Fibroblast of the aortic adventitia (primary cell): ENCODE measurements at places on chromosomes 7 and 10. TPM values are rescaled to one million over a fixed set of nuclear protein-coding genes. Genes with fewer than 3 reads are reported as not detected.

TRPV6 gene
- total RNA-seq, result 0.08 TPM in 1 of 2 replicates, not detected in the other

SH2B2 gene
- 2.0 and 4.9 TPM in 2 replicates for total RNA-seq

GNAT3 gene
- not detected in 2 replicates for total RNA-seq

ZNF398 gene
- 11.2 and 15.2 TPM in 2 replicates for total RNA-seq

GIMAP4 gene
- 0.18 and 1.3 TPM in 2 replicates for total RNA-seq

PEX1 gene
- total RNA-seq, result 7.5 and 22.3 TPM in 2 replicates

BEND7 gene
- 2.6 and 3.2 TPM in 2 replicates for total RNA-seq

ATOH7 gene
- not detected in 2 replicates for total RNA-seq

CHAT gene
- total RNA-seq, result not detected in 2 replicates

MORN4 gene
- total RNA-seq, result 6.5 and 10.1 TPM in 2 replicates

HOXA2 gene
- 0.16 and 3.6 TPM in 2 replicates for total RNA-seq

WNT8B gene
- total RNA-seq, result not detected in 2 replicates

LRRN3 gene
- total RNA-seq, result 2.7 and 5.0 TPM in 2 replicates

CLDN12 gene
- 10.5 and 47.1 TPM in 2 replicates for total RNA-seq

PLEKHS1 gene
- total RNA-seq, result not detected in 2 replicates

FAM25A gene
- total RNA-seq, result not detected in 2 replicates

MMD2 gene
- total RNA-seq, result not detected in 2 replicates

CAV1 gene
- 154 and 598 TPM in 2 replicates for total RNA-seq

DAGLB gene
- 21.4 and 38.3 TPM in 2 replicates for total RNA-seq

PITX3 gene
- not detected in 2 replicates for total RNA-seq

TNPO3 gene
- total RNA-seq, result 56.7 and 63.3 TPM in 2 replicates

OR2A12 gene
- total RNA-seq, result not detected in 2 replicates

PRSS2 gene
- not detected in 2 replicates for total RNA-seq

SPDYE9 gene
- total RNA-seq, result 0.08 TPM in 1 of 2 replicates, not detected in the other

NRAP gene
- total RNA-seq, result under 0.01 TPM in 1 of 2 replicates, not detected in the other

GFRA1 gene
- total RNA-seq, result 0.18 and 0.49 TPM in 2 replicates

EGR2 gene
- total RNA-seq, result 0.90 TPM in 1 of 2 replicates, not detected in the other

GRM3 gene
- total RNA-seq, result not detected in 2 replicates

TRAPPC14 gene
- total RNA-seq, result 3.5 and 10.0 TPM in 2 replicates

SPDYE2 gene
- total RNA-seq, result 0.16 TPM in 1 of 2 replicates, not detected in the other

FBH1 gene
- 59.0 and 61.4 TPM in 2 replicates for total RNA-seq

LRRC18 gene
- not detected in 2 replicates for total RNA-seq

SAP25 gene
- not detected in 2 replicates for total RNA-seq

ACTL6B gene
- not detected in 2 replicates for total RNA-seq

OR2AE1 gene
- 0.63 and 0.65 TPM in 2 replicates for total RNA-seq

ABCB4 gene
- total RNA-seq, result 0.81 TPM in 1 of 2 replicates, not detected in the other

DENND2A gene
- 10.8 and 17.7 TPM in 2 replicates for total RNA-seq

ZNF479 gene
- total RNA-seq, result not detected in 2 replicates

GOT1 gene
- 14.7 and 33.7 TPM in 2 replicates for total RNA-seq

TLX1 gene
- total RNA-seq, result 0.16 TPM in 1 of 2 replicates, not detected in the other

TRIP6 gene
- 71.4 and 81.3 TPM in 2 replicates for total RNA-seq

TAC1 gene
- not detected in 2 replicates for total RNA-seq

TLL2 gene
- total RNA-seq, result under 0.01 TPM in 2 replicates

UNC5B gene
- total RNA-seq, result 20.6 and 35.7 TPM in 2 replicates

KCNK18 gene
- not detected in 2 replicates for total RNA-seq
